Lower lobe of right lung (tissue), 2 donors: ENCODE measurements at places on chromosomes 13 and 19.

GRCh38 chr13:112194167-112194530 lies 127.2 kb downstream of the SOX1 start:
- no peak for DNase-seq

- no peak for DNase-seq
These were observed 640 bp upstream of the ZNF544 start for GRCh38 chr19:58227964-58228584.

DNA sequence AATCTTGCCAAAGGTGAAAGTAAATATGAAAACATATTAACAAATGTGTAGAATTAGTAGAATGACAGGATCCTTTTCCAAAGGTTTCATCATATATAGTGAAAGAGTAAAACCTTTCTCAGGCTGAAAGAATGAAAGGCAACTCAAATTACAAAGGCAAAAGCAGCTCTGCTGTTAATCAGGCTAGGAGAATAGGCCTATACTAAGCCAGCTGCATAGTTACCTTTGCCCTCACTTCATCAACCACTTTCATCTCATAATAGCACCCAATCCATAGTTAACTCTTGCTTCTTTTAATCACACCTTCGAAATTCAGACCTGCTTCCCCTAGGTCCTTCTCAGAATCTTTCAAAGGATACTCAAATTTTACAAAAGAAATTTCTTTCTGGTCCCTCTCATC lies 1167.6 kb upstream of the ATXN8OS start:
- DNase-seq, result no peak

DNA sequence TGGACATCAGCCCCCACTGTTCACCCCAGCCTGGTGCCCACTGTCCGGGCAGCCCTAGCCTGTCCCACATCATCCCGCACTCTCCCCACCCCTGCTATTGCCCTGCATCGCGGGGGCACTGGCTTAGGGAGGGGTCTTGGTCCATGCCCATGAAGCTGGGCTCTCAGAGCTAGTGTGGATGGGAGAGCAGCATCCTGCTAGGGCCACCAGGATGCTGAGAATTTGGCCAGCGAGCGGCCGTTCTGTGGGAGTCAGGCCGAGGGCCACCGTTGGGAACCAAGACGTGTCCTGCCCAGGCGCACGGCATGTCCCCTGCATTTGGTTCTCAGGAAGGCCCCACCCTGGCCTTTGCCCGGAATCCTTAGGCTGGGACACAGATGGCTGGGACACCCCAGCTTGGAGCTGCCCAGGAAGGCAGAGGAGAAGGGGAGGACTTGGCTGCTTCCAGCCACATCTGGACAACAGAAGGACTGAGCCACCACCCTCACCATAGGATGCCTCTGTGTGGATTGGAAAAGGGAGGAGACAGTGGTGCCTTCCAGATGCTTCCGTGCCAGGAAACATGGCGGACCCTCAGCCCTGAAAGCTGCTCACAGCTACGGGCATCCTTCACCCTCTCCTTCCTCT lies 14.6 kb downstream of the ADGRE5 start:
- no peak for DNase-seq

DNA sequence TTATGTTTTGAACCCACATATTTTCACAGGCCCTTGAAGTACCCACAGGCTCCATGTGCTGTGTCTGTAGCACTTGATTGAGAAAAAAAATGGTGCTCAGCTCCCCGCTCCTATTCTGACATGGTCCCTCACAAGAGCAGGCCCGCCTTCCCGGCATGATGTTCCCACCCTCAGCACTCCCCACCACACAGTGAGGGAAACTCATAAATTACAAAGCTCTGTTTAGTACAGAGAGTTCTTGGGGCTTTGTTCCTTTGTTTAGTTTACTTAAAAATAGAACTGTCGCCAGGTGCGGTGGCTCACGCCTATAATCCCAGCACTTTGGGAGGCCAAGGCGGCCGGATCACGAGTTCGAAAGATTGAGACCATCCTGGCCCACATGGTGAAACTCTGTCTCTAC lies 25.9 kb upstream of the ABCC4 start:
- no peak for DNase-seq

- no peak for DNase-seq
These were observed 5.0 kb downstream of the MVB12A start for GRCh38 chr19:17424743-17425365.

DNA sequence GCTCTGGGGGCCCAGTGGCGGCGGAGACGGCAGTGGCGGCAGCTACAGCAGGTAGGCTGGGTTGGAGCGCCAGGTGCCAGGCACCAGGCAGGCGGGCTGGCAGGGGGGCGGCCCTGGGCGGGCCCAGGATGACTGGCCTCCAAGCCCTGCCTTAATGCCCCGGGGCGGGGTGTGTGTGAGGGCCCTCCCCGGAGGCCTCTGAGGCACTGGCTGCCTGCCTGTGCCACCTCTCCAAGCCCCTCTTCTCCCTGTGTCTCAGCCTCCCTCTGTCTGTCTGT lies at the start of gene KLK11:
TSS of gene KLK11 (minus strand) at position 63 of the 278 bp plus-strand sequence. CDS start 985 bp downstream, outside the sequence.
- no peak for DNase-seq

GRCh38 chr19:28633319-28634018 lies 579.5 kb downstream of the UQCRFS1 start:
- peak; percentile 60 for DNase-seq

- no peak for DNase-seq
These were observed 296.3 kb downstream of the NALCN start for GRCh38 chr13:101120007-101120406.

- DNase-seq, result no peak
These were observed 71.0 kb downstream of the RNF17 start for GRCh38 chr13:24834902-24835510.

DNA sequence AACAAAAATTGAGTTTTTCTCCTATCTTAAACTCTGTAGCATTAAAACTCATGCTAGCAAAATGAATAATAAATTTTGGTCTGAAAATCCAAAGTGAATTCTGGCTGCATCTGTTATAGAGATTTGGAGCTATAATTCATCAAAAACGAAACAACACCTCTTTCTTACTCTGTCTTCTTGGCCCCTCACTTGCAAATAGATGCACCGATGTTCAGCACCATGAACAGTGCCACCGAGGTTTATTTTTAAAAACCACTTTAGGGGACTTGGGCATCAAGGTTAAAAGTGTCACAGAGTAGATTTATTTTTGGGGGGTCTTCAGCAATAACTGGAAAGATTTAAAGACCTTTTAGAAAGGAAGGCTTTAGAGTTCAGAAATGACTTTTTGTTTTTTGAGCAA lies 26.1 kb upstream of the EID2 start:
- no peak for DNase-seq

DNA sequence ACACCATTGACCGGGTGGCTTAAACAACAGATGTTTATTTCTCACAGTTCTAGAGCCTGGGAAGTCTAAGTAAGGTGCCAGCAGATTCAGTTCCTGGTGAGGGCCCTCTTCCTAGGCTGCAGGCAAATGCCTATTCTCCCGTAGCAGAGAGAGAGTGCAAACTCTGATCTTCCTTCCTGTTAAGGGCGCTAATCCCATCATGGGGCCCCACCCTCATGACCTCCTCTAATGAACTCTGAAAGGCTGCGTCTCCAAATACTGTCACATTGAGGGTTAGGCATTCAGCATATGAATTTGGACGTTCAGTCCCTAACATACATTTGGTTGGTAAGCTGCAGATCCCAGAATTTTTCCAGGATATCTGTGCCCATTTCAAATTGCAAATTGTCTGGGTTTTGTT lies 128.8 kb downstream of the GGACT start:
- DNase-seq, result no peak

- no peak for DNase-seq
These were observed 30.0 kb upstream of the KCTD15 start for GRCh38 chr19:33766623-33767022.

GRCh38 chr19:788983-789700 lies 8.1 kb upstream of the PTBP1 start:
- DNase-seq, result no peak

DNA sequence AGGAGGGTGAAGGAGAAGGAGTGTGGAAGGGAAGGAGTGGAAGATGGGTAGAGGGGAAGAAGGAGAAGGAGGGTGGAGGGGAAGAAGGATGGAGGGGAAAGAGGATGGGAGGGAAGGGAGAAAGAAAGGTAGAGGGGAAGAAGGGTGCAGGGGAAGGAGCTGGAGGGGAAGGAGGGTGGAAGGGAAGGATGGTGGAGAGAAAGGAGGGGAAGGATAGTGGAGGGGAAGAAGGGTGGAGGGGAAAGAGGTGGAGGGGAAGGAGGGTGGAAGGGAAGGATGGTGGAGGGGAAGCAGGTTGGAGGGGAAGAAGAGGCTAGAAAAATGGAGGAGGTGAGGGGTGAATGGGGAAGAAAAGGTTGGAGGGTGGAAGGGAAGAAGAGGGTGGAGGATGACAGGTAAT lies 927.9 kb downstream of the UQCRFS1 start:
- DNase-seq, result no peak

GRCh38 chr13:49584771-49585182 lies 581 bp downstream of the RCBTB1 start:
- no peak for DNase-seq

- DNase-seq, result peak; percentile 44
These were observed 26.0 kb downstream of the CERS1 start for GRCh38 chr19:18869781-18870530.

- no peak for DNase-seq
These were observed 173.4 kb downstream of the KATNAL1 start for GRCh38 chr13:30133996-30134395.

- no peak for DNase-seq
These were observed 42.3 kb downstream of the POLR1D start for GRCh38 chr13:27663947-27664346.

DNA sequence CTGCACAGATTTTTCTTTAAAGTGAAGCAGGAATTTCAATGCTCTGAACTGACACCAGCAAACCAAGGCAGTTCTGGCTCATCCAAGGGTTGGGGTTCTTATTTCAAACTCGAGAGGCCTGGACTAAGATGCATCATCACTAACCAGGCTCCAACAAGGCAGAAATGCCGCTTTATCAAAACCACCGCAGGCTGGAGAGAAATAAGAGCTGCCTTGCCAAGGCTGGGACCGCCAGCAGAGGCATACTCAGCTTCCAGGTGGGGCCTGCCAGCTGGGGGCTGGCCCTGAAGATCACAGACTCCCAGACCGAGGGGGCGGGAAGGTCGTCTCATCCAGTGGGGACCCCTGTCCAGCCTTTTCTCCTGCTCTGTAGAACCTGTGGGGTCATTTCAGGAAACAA lies 37.4 kb upstream of the GAS6 start:
- no peak for DNase-seq

GRCh38 chr19:53873773-53874605 lies 6.3 kb downstream of the MYADM start:
- no peak for DNase-seq

DNA sequence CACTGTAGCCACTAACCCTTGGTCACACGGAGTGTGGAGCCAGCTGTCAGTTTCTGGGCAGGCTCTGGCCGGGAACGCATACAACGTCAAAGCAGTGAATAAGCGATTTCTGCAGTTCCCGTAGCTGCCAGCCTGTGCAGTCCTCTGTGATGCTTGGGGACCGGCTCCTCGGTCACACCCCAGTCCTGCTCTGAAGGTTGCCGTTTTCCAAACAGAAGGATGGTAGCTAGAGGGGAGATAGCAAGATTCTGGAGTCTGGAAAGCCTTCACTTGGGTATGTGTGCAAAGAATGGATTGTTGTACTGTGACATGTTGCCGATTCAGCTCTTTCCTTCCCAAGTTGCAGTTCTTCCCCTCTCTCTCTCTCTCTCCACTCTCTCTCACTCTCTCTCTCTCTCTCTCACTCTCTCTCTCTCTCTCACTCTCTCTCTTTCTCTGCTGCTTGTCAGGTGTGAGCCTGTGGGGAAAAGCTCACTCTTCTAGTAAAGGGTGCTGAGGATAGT lies 38.7 kb upstream of the C1QTNF9 start:
- DNase-seq, result peak; percentile 83

DNA sequence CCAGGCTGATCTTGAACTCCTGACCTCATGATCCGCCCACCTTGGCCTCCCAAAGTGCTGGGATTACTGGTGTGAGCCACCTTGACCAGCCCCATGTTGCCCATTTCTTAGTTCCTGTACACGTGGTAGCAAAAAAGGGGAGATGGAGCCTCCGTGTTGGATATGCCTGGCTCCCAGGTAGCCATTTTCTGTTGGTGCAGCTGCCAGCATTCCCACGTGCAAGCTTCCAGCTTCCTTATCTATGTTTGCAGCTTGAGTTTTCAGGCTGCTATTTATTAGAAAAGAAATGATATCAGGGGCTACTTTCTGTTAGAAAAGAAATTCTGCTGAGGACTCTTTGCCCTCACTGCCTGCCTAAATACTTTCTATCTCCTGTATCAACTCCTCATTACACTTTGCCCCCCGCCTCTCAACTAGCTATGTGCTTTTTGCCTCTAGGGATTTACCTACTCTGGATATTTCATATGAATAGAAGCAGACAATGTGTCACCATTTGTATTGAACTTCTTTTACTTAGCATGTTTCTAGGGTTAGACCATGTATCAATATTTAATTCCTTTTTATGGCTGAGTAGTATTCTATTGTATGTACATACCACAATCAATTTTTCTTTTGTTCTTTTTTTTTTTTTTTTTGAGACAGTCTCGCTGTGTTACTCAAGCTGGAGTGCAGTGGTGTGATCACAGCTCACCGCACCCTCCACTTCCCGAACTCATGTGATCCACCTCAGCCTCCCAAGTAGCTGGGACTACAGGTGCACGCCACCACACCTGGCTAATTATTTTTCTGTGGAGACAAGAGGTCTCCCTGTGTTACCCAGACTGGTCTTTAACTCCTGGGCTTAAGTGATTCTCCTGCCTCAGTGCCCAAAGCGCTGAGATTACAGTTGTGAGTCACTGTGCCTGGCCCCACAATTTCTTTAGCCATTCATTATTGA lies 3.4 kb upstream of the TMED1 start:
- DNase-seq, result no peak

- no peak for DNase-seq
These were observed 192.5 kb upstream of the PCDH20 start for GRCh38 chr13:61608138-61608537.

DNA sequence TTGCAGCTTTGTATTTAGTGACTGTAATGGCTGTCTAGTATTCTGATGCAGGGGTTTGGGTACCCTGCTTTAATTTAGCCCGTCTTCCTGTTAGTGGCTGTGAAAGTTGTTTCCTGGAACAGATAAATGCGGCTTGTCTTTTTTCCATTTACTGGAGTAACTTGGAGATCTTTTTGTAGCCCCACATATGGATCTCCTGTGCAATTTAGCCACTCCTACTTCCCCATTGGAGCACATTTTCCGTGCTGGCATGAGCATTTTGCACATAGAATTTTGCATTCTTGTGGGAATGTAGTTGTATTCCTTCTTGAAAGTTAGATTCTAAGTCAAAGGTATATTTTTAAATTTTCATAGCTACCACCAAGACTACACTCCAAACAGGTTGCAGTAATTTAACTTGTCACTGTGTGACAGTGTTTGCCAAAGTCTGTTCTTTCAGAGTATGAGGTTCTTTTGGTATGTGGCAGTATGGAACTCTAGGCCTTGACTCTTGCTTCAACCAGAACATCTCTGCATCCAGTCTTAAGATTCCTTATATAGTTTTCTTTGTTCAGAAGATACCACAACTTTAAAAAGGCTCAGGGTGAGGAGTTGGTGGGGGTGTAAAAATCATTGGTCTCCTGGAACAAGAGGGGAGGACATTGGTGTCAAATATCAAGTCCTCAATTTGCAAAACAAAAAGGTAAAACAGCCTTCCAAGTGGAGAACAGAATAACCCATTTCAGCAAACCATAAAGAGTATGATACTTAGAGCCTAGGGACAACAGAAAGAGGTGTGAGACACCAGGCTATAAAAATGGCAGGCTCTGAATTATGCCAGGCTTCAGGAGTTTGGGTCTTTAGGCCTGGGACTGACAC lies 21.1 kb upstream of the CCDC97 start:
- DNase-seq, result no peak
